Dorsolateral prefrontal cortex (tissue), 122 donors: ENCODE measurements at places on chromosomes 3 and 15. TPM values are rescaled to one million over a fixed set of nuclear protein-coding genes. Genes with fewer than 3 reads are reported as not detected.

PRSS50 gene
- 0.38 TPM for total RNA-seq

GHSR gene
- total RNA-seq: not detected

ECE2 gene
- total RNA-seq: 8.9 TPM

PLA2G4D gene
- total RNA-seq: not detected

GRCh38 chr15:32042269-32042972 is 12.1 kb downstream of the CHRNA7 start:
- no peak for DNase-seq

GRCh38 chr15:63294359-63294758 is 17.0 kb downstream of the APH1B start:
- DNase-seq: no peak

DNA sequence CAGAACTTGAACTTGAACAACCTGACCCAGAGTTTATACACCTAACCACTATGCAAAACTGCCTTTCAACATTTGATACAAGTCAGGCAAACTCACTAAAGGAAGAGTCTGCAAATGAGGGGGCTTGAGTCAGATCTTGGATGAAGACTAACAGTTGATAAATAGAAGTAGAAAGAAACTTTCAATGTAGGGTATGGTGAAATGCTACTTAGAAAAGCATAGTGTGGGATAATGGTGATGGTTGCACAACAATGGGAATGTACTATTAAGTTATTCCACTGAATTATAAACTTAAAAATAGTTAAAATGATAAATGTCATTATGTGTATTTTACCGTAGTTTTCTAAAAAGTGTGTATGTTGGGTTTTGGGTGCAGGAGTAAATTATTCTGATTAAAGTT is 19.7 kb upstream of the ZNF280D start:
- no peak for DNase-seq

- peak; percentile 22 for DNase-seq
Observed at GRCh38 chr15:74172701-74173379, 670 bp upstream of the ISLR start.

DNA sequence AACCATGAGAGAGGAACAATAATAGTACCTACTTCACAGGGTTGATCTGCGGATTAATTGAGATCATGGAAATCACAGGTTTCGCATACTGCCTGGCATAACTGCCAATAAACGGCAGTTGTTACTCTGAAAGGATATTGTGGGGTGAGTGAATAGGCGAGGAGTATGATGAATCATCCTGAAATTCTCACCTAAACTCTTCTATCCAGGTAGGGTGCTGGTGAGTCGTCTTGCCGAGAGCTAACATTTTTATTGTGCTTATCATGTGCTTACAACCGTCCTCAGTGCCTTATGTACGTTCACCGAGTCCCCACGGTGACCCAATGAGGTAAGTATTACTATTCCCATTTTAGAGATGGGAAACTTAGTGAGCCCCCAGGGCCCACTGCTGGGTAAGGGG is 52.4 kb upstream of the SRGAP3 start:
- DNase-seq: no peak

- no peak for DNase-seq
Observed at GRCh38 chr3:168990134-168990533, 673.4 kb downstream of the MECOM start.

DNA sequence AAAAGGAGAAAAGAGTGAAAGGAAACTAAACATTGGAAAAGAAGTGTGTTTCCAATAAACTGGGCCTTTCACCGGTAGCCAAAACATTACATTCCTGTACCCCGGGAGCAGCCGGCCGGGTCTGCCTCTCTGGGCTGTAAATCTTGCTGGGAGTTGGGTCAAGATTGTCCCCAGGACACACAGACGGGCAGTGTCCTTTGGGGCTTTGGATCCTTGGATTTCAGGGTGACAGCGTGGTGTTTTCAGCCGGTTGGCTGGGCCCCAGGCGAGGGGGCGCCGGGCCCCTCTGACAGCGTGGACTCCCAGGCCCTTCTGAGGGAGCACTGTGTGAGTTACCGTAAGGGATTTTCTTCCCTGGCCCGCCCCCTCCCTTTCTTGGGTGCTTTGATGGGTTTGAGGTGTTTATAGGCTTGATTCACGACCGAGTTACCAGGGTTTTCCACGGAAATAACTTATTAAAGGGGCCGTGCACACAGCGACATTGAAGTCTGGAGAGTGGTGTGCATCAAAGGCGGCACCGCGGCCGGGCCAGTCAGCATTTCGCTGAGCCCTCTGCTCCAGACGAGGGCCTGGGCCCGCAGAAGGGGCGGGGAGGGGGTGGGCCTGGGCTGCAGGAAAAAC is 27.4 kb downstream of the SMAD6 start:
- DNase-seq: no peak
